SK-N-SH (cell line): ENCODE measurements at places on chromosomes 13 and 19.

GRCh38 chr19:42255766-42256745, 1.1 kb upstream of the ERF start:
- peak; percentile 77 for DNase-seq

DNA sequence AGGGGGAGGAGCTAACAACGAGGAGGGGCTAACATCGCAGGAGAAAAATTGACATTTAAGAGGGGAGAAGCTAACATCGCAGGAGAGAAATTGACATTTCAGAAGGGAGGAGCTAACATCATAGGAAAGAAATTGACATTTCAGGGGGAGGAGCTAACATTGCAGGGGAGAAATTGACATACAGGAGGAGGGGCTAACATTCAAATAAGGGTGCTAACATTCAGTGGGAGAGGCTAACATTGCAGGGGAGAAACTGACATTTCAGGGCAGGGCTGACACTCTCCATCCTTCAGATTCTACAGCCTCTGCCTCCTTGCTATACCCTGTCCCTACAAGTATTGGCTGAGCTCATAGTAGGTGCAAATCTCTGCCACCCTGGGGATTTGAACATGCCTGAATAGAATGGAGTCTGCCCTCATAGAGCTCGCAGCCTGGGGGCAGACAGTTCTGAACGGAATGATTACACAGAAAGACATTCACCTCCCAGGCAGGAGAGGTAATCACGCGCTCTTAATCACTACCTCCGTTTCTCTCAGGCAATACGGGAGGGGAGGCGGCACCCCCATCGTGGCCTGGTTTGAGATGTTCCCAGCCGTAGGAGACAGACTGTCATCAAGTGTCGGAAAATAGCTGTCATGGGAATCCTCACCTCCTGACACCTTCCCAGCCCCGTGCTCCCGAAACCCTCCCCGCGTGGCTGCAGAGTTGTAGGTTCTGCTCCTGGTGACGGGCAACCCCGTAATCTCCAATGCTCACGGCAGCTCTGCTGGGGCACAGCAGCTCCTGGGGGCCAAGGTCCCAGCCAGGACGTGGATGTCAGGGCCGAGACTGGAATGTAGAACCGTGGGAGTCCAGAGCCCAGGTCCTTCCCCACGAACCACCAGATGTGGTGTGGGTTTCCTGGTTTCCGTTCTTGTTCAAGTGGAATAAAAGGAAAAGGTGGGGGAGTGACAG, 9.5 kb downstream of the GPR32 start:
- no peak for DNase-seq

GRCh38 chr13:21058361-21058760, 3.0 kb downstream of the LATS2 start:
- DNase-seq, result no peak

DNA sequence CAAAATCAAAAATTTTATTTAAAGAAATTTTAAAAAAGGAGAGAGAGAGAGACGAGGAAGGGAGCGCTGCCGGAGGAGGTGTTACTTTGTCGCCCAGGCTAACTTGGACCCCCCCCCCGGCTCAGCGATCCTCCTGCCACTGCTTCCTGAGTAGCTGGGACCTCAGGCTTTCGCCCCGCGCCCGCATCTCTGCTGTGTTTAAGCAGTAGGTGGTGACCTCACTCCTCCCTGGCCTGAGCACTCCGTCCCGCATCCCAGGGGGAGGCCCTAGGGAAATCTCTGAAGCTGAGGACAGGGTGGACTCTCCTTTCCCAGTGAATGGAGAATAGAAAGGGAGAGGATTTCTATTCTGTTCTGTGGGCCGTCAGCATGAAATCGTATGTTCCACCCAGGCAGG, 485 bp upstream of the ZNF845 start:
- peak; percentile 61 for DNase-seq

GRCh38 chr19:3882041-3882384, 1.5 kb downstream of the ATCAY start:
- no peak for DNase-seq

GRCh38 chr19:19544257-19544953, 6.3 kb downstream of the CILP2 start:
- no peak for DNase-seq
